Activated T-cell treated with anti-CD3 and anti-CD28 coated beads for 48 hours (primary cell): ENCODE measurements at places on chromosomes 12 and 14.

DNA sequence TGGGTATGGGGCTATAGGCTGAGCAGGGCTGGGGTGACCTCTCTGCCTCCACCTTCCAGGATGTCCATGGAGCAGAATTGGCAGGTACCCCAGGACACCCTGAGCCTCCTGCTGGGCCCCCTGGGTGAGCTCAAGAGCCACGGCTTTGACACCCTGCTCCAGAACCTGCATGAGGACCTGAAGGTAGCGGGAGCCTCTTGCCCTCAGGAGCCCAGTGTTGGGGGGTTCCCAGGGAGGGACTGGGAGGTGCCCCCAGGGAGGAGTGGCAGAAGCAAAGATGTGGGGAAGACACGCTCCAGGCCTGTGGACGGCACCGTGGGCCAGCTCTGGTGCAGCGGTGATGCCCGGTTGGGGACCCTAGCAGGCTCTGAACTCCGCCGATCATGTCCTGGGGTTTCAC, 8.3 kb downstream of the TNFAIP2 start:
- DNase-seq: no peak

GRCh38 chr14:24310265-24310645, 315 bp downstream of the LTB4R2 start:
- no peak for DNase-seq

- no peak for DNase-seq
Observed at GRCh38 chr14:75877884-75878283, 103.9 kb downstream of the TGFB3 start.

DNA sequence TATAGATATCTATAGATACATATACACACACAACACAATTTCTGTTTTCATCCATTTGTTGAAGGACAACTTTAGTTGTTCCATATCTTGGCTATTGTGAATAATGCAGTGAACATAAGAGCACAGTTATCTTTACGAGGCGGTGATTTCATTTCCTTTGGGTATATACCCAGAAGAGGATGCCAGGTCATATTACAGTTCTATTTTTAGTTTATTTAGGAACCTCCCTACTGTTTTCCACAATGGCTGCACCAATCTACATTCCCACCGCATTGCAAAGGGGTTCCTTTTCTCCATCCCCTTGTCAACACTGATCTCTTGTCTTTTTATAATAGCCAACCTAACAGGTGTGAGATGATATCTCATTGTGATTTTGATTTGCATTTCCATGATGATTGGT, 143.4 kb upstream of the ARHGAP5 start:
- DNase-seq: no peak

GRCh38 chr14:64737391-64738280, 33.4 kb downstream of the PLEKHG3 start:
- DNase-seq: no peak

DNA sequence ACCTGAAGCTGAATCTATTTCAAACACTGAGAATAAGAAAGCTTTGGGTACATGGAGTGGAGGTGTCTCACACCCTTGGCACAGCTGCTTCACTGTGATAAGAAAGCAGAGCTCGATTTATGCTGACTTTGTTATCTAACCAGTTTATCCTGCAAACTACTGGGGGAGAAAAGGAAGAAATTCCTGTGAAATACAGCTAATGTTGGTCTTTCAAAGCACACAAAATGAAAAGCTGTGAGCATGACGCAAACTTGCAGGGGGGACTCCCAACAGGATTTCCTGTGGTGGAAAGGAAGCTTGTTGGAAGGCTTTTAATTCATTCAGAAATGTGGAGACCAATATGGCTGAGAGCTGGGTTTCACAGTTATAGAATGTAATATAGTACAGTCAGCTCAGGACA, 53.4 kb downstream of the SRGAP1 start:
- no peak for DNase-seq

DNA sequence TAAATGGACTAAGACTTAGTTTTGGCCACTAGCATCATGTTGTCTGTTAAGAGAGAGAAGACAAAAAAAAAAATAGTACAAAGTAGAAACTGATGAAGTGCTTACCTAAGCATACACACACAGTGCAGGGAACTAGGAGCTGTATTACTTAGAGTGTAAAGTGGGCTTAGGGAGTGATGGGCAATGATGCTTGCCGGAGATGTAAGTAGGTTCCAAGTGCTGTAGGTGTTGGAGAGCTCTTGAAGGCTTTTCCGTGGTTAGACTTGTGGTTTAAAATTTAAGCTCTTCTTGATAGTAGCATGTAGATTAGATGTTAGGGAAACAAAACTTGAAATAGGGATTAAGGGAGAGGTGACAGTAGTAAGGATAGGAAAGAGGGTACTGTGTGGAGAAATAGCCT, 34.7 kb downstream of the MIA2 start:
- no peak for DNase-seq

DNA sequence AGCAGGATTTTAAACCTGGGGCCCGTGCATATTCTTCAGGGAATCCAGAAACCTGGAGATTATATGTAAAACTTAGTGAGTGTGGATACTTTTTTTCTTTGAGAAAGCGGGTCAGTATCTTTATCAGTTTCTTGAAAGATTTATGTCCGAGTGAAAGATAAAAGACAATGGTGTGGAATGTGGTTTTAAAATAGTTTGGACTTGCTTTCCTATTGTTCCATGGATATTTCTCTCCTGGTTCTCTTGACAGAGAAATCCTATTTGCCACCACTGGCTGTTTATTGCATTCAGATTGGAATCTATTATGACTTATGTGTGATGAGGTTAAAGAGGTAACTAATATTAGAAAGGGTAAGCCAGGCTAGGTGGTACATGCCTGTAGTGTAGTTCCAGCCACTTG, 27.4 kb downstream of the KTN1 start:
- DNase-seq: no peak

- DNase-seq: no peak
Observed at GRCh38 chr12:92745856-92746550, 43.2 kb downstream of the PLEKHG7 start.

DNA sequence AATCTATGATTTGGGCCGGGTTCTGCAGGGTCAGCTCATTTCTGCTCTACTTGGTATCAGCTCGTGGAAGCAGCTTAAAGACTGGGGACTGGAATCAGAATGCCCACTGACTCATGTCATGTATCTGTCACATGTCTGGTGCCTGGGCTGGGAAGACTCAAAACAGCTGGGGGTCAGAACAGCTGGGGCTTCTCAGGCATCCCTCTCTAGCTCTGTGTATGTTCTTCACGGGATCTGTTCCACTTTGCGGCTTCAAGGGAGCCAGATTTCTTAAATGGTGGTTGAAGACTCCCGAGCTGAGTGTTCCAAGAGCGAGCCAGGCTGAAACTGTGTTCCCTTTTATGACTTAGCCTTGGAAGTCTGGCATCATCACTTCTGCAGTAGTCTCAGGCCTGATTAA, 11.9 kb downstream of the AEBP2 start:
- no peak for DNase-seq

- DNase-seq: no peak
Observed at GRCh38 chr14:90300611-90301047, 31.1 kb downstream of the NRDE2 start.

GRCh38 chr14:22685467-22685866, 41.3 kb upstream of the OR6J1 start:
- DNase-seq: no peak
